ENCODE measurements at places on chromosomes 3 and 15.

DNA sequence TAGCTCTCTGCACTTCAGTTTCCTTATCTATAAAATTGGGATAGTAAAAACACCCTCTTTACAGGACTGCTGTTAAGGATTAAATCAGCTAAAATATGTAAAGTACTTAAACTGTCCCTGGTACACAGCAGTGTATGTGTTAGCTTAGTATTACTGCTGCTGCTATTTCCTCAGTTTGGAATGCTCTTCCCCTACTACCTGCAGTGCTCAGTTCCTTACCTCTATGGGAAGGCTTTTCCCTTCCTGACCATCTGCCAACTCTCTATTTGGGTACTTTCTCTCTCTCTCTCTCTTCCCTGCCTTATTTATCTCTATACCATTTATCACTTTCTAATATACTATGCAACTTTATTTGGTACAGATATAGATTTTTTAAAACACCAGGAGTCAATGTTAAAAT is 26.5 kb downstream of the KPNA4 start:
- DNase-seq: no peak

GRCh38 chr3:33644582-33644981 is 73.5 kb downstream of the CLASP2 start:
- DNase-seq: no peak

- DNase-seq: no peak
These were observed 269.2 kb downstream of the MECOM start for GRCh38 chr3:169394316-169394715.

DNA sequence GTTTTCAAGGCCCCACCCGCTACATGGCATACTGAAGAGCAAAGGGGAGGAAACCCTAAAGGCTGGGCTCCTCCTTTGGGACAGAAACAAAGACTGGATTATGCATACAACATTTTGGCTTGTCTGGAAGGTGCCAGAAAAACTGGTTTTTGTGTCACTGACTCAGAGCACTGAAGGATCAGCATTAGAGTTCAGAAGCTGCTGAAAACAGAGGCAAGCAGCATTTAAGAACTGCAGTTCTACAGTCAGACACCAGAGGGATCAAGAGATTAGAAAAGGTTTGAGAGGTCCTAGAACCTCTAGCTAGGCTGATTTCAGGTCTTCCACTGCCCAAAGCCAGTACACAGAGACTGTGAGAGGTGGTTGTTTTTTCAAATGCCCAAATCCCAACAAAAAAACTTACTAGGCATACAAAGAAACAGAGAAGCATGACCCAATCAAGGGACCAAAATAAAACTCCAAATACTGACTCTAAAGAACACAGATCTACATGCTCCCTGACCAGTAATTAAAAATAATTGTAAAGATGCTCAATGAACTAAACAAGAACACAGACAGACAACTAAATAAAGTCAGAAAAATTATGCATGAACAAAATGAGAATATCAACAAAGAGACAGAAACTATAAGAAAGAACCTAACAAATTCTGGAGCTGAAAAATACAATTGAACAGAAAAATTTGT is 91.2 kb downstream of the SENP2 start:
- no peak for DNase-seq

- DNase-seq: no peak
These were observed 45.7 kb downstream of the WDR76 start for GRCh38 chr15:43872416-43873020.
